Hematopoietic multipotent progenitor cell treated with erythropoietin and hydrocortisone succinate and interleukin-3 and kit ligand, for 6 days (in vitro differentiated cells): ENCODE measurements at places on chromosomes 2 and 18.

- no peak for DNase-seq
Observed at GRCh38 chr2:40240070-40240469, 211.8 kb downstream of the SLC8A1 start.

- no peak for DNase-seq
Observed at GRCh38 chr2:237208373-237209260, 122.9 kb downstream of the COPS8 start.

DNA sequence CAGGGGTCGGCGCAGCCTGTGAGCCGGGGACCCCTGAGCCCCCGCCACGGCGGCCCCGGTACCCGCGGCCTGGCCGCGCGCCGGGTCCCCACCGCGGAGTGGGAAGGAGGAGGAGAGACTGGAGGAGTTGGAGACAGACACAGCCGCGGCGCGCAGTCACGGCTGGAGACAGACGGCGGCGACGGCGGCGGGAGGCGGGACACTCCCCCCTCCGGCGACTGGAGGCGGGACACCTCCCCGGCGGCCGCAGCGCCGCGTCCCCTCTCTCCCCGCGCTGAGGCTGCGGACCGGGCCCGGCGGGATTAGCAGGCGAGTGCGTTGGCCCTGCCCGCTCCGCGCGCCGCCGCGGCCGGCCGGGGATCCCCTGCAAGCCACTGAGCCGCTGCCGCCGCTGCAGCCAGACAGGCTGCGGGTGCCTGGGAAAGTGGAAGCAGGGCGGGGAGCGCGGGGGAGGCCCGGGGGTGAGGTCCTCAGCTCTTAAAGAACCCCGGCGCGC, 1.0 kb upstream of the LDLRAD4 start:
- DNase-seq, result peak; percentile 80

GRCh38 chr2:23809150-23809549, 117.8 kb downstream of the ATAD2B start:
- no peak for DNase-seq

DNA sequence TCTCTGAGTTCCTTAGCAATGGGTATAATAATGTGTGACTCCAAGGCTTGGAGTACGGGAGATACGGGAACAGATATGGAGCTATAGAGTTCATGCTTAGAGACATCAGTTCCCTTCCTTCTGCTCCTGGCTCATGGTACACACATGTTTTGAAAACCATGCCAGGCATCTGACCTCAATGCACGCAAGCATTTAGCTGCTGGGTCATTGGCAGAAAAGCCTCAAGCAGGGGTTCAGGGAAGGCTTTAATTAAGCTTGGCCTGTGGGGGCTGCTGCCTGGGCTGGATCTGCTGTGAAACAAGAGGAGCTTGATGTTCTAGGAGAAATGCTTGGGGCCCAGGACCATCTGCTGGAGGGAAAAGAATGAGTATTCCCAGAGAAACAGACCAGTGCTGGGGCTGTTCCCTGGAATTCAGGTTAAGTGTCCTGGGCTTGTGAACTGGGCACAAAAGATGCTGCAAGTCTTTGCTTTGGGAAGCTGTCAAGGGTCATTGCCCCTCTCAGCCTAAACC, 3.2 kb downstream of the ALLC start:
- no peak for DNase-seq

DNA sequence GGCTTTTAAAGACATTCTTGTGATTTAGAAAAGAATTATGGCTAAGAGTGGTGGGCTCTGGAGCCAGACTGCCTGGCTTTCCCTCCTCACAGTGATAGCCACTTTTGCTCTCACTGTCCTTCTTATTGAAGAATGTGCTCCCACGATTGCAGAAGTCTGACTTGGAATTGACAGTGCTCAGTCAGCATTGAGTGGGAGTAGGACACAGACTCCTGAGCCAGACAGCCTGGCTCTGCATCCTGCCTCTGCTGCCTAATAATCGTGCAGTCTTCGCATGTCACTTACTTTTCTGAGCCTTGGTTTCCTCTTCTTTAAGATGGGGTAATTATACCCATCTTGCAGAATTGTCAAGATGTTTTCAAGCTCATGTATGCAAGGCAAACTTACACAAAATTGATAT, 23.3 kb downstream of the SPATS2L start:
- no peak for DNase-seq

DNA sequence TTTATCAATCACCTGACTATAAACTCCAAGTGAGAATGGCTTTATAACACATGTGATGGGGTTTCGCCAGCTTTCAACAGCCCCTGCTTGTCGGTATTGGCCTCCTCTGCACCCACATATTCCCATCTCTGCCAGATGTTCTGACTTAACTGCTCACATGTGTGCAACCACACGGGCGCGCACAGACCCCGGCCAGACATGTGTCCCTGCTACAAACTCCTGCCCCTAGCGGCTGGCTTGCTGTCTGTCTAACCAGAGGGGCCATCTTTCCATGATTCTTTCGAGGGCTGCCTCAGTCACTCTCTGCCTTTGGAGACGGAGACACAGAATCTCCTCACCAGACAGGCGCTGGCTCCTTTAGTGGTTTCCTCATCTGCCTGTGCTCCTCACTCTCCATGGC, 15.3 kb downstream of the STON1 start:
- DNase-seq, result no peak

DNA sequence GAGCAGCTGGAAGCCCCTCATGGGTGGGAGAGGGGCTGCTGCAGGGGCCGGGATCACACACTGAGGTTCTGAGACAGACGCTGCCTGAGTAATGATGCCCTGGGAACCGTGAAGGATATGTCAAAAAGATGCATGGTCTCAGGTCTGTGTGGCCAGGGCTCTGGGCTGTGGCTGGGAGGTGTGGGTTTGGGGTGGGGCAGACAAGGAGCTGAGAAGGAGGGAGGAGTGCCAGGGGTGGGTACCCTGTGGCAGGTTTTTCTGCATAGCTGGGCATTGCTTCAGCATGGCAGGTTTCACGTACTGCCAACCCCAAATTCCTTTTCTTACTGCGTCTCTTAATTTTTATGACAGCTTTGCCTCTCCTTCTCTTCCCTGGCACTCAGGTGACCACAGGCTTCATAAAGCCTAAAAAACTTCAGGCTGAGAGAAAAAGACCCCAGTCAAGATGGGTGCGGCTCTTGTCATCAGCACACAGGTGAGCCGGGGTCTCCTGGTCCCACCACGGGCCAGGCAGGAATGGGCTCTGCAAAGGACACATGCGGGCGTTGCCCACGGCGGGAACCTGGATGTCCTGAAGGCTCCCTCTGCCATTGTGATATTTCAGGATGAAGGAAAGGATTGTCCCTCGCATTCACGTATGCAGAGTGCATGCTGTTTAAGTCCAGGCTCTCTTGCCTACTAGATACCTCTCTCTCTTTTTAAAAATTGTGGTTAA, 18.0 kb downstream of the MALL start:
- DNase-seq, result no peak

- DNase-seq, result no peak
Observed at GRCh38 chr18:5584746-5585417, 41.1 kb upstream of the EPB41L3 start.

- DNase-seq, result no peak
Observed at GRCh38 chr2:95079199-95079683, 42.4 kb downstream of the MRPS5 start.

DNA sequence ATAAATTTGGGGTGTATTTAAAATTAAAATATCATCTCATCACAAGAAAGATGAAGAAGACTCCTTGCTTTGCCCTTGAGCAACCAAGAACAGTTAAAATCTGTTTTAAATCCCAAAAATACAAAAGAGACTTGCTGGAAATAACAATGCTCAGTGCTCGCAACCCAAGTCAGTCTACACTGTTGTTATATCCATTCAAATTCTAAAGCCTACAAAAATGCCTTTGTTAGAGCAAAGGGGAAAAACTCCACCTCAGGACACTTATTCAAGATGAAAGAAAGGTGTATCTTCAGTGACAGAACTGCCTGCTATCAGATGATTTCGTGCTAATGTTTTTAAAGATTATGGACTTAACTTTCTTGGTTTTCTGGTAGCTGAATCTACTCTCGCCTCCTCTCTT, 111.9 kb upstream of the TANK start:
- DNase-seq, result no peak

DNA sequence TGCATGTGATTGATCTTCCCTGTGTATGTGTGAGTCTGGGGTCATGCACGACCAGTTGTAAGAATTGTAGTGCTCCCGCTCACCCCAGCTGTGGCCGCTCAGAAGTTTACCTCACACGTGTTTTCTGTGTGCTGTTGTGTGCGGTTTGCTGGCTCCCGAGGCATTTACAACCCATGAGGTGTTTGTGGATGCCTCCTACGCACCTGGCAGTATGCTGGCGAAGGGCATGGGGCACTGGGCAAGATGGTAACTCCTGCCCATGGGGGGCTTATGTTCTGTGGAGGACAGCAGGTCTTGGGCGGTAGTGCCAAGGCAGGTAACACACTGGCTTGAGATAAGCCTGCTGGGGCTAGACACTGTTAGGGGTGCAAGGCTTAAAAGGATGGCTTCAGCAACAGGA, 102.6 kb upstream of the HS6ST1 start:
- no peak for DNase-seq

DNA sequence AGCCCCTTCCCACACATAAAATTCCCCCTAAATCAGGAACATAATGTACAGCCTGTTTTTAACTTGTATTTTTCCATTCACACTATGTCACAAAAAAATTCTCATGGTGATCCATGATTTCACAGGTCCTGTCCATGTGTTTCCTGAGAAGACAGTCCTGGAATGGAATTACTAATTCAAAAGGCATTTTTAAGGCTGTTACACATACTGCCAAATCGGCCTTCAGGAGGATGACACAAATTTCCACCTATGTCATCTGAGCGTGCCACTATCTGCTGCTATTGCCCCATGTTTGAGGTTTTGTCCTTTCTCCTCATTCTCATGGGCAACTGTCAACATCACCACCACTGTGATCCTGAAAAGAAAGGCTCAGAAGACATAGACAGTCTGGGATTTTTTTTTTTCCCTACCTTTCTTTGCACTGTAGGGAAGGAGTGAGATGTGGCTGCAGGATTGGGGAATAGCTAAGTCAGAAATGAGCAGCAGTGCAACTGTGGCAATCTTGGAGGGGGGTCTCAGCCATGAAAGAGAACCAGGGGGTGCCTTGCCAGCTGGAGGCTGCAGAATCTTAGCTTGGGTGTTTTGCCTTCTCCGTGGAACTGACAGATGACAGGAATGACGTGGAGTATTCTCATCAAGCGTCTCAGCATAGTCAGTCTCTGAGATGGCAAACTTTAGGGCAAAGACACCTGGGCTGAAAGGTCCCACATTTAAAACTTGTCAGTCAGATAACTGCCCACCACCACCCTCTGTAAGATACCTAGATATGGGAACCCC, 73.4 kb downstream of the MARCHF4 start:
- no peak for DNase-seq
